ENCODE measurements at places on chromosomes 4 and X. TPM values are rescaled to one million over a fixed set of nuclear protein-coding genes. Genes with fewer than 3 reads are reported as not detected.

GRCh38 chr4:3207531-3208037, 41.4 kb upstream of the MSANTD1 start:
- DNase-seq: no peak
- no peaks in the 10 kb centered on the region for H3K27me3 ChIP-seq
- H3K4me1 ChIP-seq: peaks cover 17% of the 10 kb centered on the region
- peaks cover 59% of the 10 kb centered on the region for H3K36me3 ChIP-seq
- no peak overlapping the region for H3K4me3 ChIP-seq

- no peaks in the 10 kb centered on the region for H3K4me1 ChIP-seq
- no peak overlapping the region for H3K27ac ChIP-seq
- H3K4me3 ChIP-seq: no peak overlapping the region
Measured at GRCh38 chrX:13923845-13924244, 105.8 kb downstream of the GEMIN8 start.

DNA sequence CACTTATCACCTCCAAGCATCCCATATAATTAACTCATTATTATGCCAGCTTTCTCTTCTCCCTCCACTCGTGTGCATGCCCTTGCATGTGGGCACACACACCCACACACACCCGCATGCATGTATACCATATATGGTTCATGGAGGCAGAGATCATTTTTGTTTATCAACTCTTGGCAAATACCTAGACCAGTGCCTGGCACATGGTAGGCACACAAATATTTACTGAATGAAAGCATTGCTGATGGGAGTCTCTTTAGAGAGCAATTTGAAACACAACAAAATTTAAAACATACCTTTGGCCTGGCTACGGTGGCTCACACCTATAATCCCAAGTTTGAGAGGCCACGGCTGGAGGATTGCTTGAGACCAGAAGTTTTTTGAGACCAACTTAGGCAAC, 51.1 kb upstream of the SLC10A4 start:
- peaks cover 5% of the 10 kb centered on the region for H3K36me3 ChIP-seq
- no peak overlapping the region for H3K27ac ChIP-seq
- H3K4me1 ChIP-seq: peaks cover 43% of the 10 kb centered on the region
- no peak overlapping the region for H3K4me3 ChIP-seq

DNA sequence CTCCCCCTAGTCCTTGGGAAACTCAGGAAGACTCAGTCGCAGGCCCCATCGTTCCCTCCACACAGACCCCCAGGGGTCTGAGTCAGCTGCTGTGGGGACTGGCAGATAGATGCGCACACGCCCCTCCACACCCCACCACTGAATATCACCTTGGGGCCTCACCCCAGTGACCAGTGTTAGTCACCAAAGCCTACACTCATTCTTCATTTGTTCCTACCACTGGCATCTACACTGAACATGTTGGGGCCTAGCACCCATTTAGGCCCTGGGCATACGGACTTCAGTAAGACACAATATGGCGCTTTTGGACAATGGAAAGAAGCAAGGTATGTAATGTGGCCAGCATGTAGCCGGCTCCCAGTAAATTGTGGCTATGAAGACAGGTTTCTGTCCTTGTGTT, 154.1 kb upstream of the PJA1 start:
- no peaks in the 10 kb centered on the region for H3K36me3 ChIP-seq
- no peak overlapping the region for H3K27ac ChIP-seq
- DNase-seq: no peak
- H3K4me3 ChIP-seq: no peak overlapping the region

GRCh38 chr4:43133566-43133965, 241.1 kb downstream of the GRXCR1 start:
- no peaks in the 10 kb centered on the region for H3K36me3 ChIP-seq
- no peaks in the 10 kb centered on the region for H3K4me1 ChIP-seq
- H3K27ac ChIP-seq: no peak overlapping the region
- no peaks in the 10 kb centered on the region for H3K27me3 ChIP-seq
- no peak for DNase-seq
- H3K4me3 ChIP-seq: no peak overlapping the region

- no peaks in the 10 kb centered on the region for H3K4me1 ChIP-seq
- H3K4me3 ChIP-seq: no peak overlapping the region
- no peaks in the 10 kb centered on the region for H3K36me3 ChIP-seq
- H3K27ac ChIP-seq: no peak overlapping the region
Measured at GRCh38 chrX:123817288-123817894, 42.5 kb upstream of the XIAP start.

DNA sequence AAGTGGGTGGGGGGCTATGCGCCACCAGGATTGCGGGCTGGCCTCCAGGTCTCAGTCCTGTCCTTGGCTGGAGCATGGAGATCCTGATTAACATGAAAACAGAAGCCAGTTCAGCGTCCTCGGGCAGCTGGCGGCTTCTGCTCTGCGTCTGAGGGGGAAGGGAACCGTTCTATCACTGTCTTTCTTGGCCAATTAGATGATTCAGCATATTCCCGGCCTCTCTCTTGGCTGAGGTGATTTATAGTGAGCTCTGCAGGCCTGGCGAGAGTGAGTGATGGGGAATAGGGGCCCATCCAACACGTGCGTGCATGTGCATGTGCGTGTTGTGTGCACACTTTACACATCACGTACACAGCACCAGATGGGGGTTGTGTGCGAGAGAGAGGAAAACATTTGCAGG, 145.8 kb upstream of the ATP6AP2 start:
- no peaks in the 10 kb centered on the region for H3K36me3 ChIP-seq
- H3K27me3 ChIP-seq: peaks cover 2% of the 10 kb centered on the region
- DNase-seq: no peak
- H3K27ac ChIP-seq: no peak overlapping the region
- no peak overlapping the region for H3K4me3 ChIP-seq

DNA sequence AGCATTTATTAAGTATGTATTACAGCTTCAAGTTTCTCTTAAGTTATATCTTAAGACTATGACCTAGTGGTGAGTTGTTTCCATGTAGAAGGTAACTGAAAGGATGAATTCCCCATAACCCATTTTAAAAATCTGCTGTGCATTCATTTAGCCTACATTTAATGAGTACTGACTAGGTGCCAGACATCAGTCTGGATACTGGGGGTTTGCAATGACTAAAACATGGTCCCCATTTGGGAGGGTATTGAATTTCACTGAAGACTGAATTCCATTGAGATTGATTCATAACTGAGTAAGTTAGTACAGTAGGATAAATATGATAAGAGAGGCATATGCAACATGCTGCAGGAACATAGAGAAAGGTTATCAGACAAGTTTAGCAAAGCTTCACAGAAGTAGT, 241.5 kb downstream of the FRAS1 start:
- no peak overlapping the region for H3K4me3 ChIP-seq
- H3K27ac ChIP-seq: no peak overlapping the region
- H3K36me3 ChIP-seq: no peaks in the 10 kb centered on the region
- H3K27me3 ChIP-seq: peaks cover 14% of the 10 kb centered on the region
- DNase-seq: no peak
- H3K4me1 ChIP-seq: peaks cover 7% of the 10 kb centered on the region

DNA sequence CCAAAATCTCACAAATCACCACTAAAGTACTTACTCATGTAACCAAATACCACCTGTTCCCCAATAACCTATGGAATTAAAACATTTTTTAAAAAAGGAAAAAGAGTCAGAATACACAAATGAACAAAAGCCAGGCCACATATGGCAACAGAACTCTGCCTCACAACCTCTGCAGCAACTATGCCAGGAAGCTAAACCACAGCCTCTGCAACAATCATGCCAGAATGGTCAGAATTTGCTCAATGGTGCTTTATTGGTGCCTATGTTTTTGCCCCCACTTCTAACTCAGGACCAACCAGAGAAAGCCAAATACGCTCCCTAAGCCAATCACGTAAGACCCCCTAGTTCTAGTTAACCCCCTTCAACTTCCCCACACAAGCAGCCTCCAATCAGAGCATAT, 69.6 kb downstream of the HOPX start:
- no peaks in the 10 kb centered on the region for H3K4me1 ChIP-seq
- no peak overlapping the region for H3K27ac ChIP-seq
- DNase-seq: no peak
- H3K4me3 ChIP-seq: no peak overlapping the region
- peaks cover 7% of the 10 kb centered on the region for H3K27me3 ChIP-seq

- H3K4me1 ChIP-seq: no peaks in the 10 kb centered on the region
- no peak overlapping the region for H3K4me3 ChIP-seq
- no peaks in the 10 kb centered on the region for H3K36me3 ChIP-seq
- H3K27ac ChIP-seq: no peak overlapping the region
Measured at GRCh38 chr4:24063731-24064130, 173.9 kb upstream of the PPARGC1A start.

GRCh38 chrX:40380655-40381488, 199.9 kb upstream of the ATP6AP2 start:
- no peak for DNase-seq
- no peak overlapping the region for H3K27ac ChIP-seq
- no peaks in the 10 kb centered on the region for H3K27me3 ChIP-seq
- no peaks in the 10 kb centered on the region for H3K36me3 ChIP-seq
- H3K4me3 ChIP-seq: no peak overlapping the region

GRCh38 chr4:140653718-140654494, 85.1 kb upstream of the UCP1 start:
- H3K27me3 ChIP-seq: peaks cover 3% of the 10 kb centered on the region
- H3K36me3 ChIP-seq: no peaks in the 10 kb centered on the region
- no peak for DNase-seq
- H3K4me1 ChIP-seq: no peaks in the 10 kb centered on the region
- H3K27ac ChIP-seq: no peak overlapping the region

DNA sequence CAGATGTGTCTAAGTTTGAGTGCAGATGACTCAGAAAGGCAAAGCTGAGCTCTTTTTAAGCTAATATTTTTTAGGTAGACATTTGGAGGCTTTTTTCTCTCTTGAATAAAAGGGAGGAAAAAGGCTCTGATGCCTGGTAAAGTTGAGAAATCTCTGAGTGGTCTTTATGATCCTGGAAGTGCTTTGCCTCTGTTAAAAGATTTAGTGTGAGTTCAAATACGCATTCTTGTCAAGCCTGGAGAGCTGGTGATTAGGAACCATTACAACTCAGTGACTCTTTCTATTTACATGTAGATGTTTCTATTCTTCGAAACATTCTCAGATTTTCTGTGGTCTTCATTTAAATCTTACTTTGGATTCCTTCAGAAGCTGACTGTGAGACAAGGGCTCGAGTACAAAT, 143.4 kb upstream of the MED14 start:
- DNase-seq: no peak
- no peak overlapping the region for H3K4me3 ChIP-seq
- no peaks in the 10 kb centered on the region for H3K36me3 ChIP-seq
- peaks cover 2% of the 10 kb centered on the region for H3K27me3 ChIP-seq

DNA sequence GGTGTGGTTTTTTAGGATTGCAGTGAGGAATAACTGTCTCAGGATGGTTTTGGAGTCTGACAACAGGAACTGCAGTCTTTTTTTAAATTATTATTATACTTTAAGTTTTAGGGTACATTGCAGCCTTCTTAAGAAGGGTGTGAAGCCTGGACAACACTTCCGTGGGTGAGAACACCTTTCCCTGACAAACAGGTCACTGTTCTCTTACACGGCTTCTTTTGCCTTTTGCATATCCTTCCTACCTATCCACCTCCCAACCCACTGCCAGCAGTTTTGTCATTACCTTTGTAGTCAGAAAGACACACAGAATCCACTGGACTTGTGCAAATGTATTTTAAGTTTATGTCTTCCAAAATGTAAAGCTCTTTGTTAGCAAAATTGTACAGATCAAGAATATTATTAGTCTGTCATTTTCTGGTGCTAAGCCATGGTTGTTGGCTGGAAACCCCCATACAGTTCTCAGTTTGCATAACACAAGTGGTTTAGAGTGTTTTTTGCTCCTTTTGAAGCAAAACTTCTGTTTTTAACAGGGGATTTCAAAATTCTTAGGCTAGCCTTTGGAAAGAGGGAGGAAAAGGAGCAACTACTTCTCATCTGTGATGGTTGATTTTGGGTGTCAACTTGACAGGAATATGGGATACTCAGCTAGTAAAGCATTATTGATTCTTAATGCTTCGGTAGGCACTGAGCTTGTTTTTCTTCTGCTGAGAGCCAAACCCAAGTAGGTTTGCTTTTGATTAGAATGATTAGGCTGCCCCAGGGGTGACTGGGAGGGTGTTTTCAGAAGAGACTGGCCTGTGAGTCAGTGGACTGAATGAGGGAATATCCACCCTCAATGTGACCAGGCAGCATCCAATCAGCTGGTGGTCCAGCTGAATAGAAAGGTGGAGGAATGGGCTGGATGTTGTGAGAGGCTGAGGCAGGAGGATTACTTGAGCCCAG, 29.4 kb upstream of the KLHL2 start:
- no peak for DNase-seq
- no peak overlapping the region for H3K4me3 ChIP-seq
- H3K4me1 ChIP-seq: no peaks in the 10 kb centered on the region
- no peak overlapping the region for H3K27ac ChIP-seq
- H3K27me3 ChIP-seq: peaks cover 2% of the 10 kb centered on the region

Gene APLN
- total RNA-seq: 1.9 TPM

Gene PCDH19
- 0.02 TPM for total RNA-seq

Gene CENPVL2
- total RNA-seq: not detected

Gene GUCY1B1
- total RNA-seq: 0.63 TPM

Measured in activated CD4-positive, alpha-beta T cell treated with anti-CD3 and anti-CD28 coated beads for 36 hours (primary cell).